RKO (cell line): ENCODE measurements at places on chromosomes 2 and 18.

- DNase-seq = no peak
Measured at GRCh38 chr2:132424526-132425121, 8.0 kb downstream of the GPR39 start.

GRCh38 chr2:231920366-231920765 lies 5.8 kb downstream of the NPPC start:
- DNase-seq = no peak

DNA sequence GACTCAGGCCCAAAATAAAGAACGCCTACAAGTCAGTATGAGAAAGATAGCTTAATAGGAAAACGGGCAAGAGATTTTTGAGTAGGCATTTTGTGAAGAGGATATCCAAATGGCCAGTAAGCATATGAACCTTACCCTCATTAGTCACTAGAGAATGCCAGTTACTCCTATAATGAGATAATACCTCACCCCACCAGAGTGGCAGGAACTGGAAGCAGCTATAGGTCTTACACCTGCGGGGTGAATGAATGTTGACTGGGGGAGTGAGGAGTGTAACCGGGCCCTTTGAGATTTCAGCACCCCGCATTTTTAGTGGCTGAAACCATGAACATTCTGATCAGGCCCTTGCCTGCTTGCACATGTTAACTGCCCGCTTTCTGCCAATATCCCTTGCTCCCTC lies 7.5 kb upstream of the PTPN2 start:
- DNase-seq = no peak

DNA sequence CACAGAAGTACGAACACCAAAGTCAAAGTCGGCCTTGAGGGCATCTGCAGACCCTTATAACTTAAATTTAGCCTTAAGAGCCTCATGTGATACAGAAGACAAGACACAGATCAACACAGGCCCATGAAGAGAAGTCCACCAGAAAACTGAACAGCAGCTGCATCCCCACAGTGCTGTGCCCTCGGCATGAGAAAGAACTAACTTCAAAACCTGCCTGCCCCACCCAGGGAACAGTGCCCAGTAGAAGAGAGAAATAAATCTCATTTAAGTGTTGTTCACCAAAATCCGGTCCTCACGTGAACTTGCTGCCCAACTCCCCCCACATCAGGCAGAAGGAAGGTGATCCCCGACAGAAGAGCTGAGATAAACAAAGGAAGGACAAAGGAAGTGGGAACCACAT lies 73.7 kb downstream of the PXDN start:
- DNase-seq = no peak

- DNase-seq = peak; percentile 32
Measured at GRCh38 chr2:240913810-240914644, 7.9 kb downstream of the CROCC2 start.

DNA sequence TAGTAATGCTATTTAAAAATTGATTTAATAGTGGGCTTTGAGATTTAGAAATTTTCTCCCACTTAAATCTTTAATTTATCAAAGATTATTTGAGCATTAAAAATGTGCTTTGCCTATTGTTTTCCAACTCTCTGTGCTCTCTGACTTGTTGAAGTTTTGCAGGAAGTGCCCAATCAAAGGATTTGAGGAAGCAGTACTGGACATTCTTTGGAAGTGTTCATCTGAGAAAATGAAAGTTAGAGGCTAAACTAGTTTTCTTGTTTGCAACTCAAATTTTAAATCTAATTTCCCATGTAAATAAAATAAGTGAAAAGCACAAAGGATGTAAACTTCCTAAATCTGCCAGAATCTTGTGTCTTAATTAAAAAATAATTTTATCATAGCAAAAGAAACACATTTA lies 89.1 kb downstream of the CAMKMT start:
- no peak for DNase-seq

DNA sequence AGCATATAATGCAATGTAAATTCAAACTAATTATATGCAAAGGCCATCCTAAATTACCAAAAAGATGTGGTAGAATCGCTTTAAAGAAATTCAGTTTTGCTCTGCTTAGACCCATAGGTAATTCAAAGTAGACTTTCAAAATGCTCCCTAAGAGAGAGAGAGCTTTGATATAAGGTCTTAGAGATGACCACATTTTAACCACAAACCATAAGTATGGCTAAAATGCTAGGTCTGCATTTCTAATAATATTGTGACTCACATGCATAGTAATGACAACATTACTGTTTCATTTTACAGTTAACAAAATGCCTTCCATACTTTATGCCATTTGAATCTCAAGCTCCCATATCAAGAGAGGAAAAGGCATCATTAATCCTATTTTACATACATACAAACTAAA lies 144.5 kb downstream of the RAD51AP2 start:
- no peak for DNase-seq

- peak; percentile 51 for DNase-seq
Measured at GRCh38 chr18:47163241-47163640, 12.9 kb downstream of the IER3IP1 start.

- no peak for DNase-seq
Measured at GRCh38 chr2:98937906-98938305, 1.9 kb upstream of the CRACDL start.

GRCh38 chr2:156445296-156446220 lies 9.4 kb downstream of the GPD2 start:
- DNase-seq = peak; percentile 27

GRCh38 chr18:12811191-12811950 lies 72.7 kb downstream of the PTPN2 start:
- peak; percentile 42 for DNase-seq

DNA sequence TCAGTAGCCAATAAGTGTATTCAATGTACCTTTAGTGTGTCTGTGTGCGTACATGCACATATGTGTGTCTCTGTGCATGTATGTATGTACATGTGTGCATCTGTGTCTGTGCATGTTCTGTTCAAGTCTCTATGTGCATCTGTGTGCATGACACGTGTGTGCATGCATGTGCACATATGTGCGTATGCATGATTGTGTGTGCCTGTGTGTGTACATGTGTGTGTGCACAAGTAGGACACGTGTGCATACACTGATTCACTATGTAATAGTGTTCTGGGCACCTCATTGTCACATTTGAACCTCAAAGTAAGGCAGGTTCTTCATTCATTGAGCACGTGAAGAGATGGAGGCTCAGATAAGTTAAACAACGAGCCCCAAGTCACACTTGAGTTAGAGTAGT lies 142.6 kb upstream of the COPS8 start:
- DNase-seq = no peak

DNA sequence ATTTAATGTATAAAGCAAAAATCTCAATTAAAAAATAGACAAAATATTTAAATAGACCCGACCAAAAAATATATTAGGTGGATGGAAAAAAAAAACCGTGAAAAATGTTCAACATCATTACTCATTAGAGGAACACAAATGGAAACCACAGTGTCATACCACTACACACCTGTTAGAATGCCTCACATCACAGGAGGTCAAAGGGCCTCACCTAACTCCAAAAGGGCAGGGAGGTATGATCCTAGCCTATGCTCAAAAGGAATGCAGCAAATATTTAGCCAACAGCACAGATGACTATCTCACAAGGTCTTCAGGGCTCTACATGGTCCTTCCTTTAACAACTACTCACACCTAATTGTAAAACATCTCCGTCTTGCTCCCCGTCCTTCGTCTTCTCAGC lies 185.5 kb upstream of the SETBP1 start:
- DNase-seq = no peak
